H9 (cell line): ENCODE measurements at places on chromosomes 2 and 18.

DNA sequence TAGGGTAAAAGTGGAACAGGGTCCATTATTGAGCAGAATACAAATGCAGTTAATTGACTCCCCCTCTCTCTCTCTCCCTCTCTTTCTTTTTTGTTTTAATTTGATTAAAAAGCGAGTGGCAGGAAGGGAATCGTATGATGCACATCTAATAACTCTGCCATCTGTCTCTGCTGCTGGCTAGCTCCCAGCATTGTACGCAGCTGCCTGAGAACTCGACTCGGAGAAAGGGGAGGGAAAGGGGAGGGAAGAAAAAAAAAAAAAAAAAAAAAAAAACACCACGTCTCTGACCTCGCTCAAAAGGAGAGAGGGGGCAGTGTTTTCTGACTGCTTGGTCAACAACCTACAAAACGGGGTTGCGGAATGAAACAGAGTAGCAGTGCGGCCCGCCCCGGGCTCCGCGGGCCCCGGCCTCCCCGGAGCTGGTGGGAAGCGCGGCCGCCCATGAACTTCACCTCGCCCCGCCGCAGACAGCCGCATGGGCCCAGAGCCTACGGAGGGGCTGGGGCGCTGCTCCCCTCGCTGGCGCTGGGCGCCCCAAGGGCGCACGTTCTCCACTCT is 265.7 kb downstream of the TCF4 start:
- DNase-seq = peak; percentile 76

- DNase-seq = no peak
Observed at GRCh38 chr2:163934131-163934530, 198.3 kb upstream of the FIGN start.

- no peak for DNase-seq
Observed at GRCh38 chr2:152433289-152433688, 98.3 kb downstream of the FMNL2 start.

- peak; percentile 32 for DNase-seq
Observed at GRCh38 chr2:189751080-189751658, 11.4 kb downstream of the OSGEPL1 start.

GRCh38 chr2:46050027-46050426 is 247.2 kb upstream of the EPAS1 start:
- no peak for DNase-seq

DNA sequence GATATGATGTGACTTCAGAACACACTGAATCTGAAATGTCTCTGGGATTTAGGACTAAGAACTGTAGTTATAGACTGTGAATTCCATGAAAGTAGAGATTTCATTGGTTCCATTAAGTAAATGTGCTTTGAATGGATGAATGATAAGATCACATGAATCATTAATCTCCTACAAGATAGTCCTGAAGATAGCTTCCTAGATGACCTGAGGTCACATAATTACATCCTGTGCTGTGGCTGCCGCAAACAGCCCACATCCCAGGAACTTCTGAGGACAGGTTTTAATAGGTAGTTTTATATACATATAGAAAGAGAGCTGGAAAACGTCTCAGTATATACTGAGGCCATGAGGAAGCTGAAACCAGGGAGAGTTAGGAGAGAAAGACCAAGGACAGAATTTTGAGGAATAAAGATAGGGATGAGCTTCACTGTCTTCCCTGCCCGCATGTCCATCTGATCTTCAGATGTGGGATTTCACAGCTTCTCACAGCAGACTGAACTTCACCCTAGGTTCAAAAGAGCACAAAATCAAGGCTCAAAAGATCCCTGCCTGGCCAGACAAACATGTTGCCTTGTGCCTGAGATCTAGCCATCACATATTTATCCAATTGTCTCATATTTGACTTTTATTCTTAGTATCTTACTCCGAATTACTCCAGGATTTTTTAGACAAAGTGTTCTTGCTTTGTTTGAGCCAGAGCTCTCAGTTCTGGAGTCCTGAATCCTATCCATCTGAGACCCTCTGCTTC is 188.2 kb downstream of the IRS1 start:
- DNase-seq = no peak

DNA sequence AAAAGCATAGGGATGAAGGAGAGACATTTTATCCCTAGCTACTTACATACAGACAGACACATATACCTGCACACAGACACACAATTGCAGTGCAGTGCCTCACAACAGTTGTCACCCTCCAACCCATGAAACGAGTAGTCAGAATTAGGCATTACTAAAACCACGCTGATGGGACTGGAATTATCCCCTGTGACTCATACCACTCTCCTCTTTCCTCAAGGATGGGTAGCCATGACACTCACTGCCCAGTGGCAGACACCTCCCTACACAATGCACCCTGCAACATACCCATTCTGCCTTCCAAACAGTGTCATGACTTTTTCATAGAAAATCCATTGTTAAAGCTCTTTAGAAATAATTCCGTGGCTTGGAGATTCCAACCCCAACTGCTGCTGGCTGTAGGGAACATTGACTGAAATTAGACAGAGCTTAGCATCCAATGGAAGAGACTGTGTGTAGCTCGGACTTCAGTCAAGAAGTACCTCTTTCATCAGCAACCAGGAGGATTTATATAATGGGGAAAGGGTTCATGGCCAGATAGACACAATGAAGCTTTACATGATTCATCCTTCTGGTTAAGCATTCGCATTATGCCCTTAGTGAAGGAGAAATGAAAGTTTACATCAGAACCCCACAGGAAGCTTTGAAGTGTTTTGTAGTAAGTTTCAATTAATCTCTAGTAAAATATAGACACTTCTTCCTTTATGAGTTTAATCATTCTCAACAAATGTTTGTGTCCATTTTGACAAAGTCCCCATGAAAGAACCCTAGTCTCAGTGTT is 155.2 kb downstream of the FBXO15 start:
- no peak for DNase-seq

DNA sequence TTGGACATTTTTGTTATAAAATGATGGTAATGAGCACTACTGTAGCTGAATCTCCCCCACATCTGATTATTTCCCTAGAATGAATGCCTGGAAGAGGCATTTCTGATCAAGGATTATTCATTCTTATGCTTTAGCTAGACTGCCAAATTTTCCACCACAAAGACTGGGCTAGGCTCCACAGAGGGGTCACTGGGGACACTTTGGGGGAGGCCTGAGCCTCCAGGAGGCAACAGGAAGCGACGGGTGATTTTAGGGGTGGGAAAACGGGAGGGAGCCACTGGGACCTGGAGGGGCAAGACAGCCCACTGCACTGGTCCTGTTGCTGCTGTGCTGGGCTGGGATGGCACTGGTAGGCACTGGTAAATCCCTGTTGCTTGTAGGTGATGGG is 2.4 kb upstream of the ASB1 start:
- DNase-seq = no peak

DNA sequence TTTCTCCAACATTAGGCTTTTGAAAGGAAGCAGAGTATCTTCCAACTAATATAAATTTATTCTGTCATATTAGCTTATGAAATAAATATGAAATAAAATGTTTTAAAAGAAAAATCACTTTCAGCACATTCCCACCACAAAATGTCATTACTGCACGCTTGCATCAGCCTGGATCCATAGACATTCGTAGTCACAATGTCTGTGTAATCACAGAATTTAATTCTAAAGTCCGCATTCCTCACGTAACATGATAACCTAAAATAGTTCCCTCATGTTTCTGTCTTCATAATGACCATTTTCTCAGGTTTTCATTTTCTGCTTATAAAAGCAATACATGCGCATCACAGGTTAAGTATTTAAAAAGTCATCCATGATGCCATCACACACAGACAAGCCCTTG is 47.1 kb downstream of the HDAC4 start:
- no peak for DNase-seq

DNA sequence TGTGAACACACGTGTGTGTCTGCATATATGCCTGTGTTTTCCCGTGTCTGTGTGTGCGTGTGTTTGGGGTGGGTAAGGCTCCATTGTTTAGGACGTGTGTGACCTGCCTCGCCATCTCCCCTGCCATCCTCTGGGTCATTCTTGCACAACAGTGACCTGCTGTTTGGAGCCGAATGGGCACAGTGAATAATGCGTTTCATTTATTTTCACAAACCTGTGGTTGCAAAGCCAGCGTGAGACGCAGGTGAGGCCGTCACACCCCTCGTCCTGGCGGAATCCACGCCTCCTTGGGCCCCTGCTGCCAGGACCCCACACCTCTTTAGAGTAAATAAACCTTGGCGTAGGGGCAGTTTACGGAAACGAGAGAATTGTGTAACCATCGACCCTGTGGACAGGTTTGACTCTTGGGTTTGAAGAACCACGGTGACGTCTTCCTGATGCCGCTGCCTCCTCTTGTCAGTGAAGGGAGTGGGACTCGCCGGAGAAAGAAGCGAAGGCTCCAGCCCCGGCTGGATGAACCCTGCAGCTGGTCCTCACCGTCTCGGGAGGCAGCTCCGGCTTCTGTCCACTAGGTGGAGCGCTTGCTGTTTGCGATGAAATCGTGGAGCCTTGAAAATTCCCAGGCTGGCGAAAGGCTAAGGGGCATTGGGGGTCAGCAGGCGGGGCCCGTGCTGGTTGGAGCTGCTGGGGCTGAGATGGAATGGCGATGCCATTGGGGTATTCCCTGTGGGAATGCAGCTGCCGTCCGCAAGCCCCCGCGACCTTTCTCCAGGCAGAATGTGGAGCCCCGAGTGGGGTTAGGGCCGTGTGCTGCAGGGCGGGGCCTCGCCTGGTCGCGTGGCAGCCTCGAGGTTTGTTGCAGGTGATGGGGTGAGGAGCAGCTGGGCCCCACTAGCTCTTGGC is 81.1 kb downstream of the RTP5 start:
- peak; percentile 89 for DNase-seq

- no peak for DNase-seq
Observed at GRCh38 chr2:68708629-68709028, 26.0 kb upstream of the ARHGAP25 start.

GRCh38 chr2:109213646-109214433 is 84.8 kb downstream of the SH3RF3 start:
- no peak for DNase-seq

- DNase-seq = no peak
Observed at GRCh38 chr2:229725716-229726574, 11.6 kb upstream of the DNER start.

GRCh38 chr18:11392292-11392691 is 217.1 kb upstream of the SLC35G4 start:
- DNase-seq = peak; percentile 66
